ENCODE measurements at places on chromosomes 6 and 20. TPM values are rescaled to one million over a fixed set of nuclear protein-coding genes. Genes with fewer than 3 reads are reported as not detected.
A peak's percentile ranks its signal among the peaks of the same experiment; 100 is the strongest.

FKBP1C gene
- 0.26 TPM for total RNA-seq

- DNase-seq: no peak
Observed at GRCh38 chr20:44959638-44960102, 527 bp downstream of the TOMM34 start.

- no peak for DNase-seq
Observed at GRCh38 chr6:169918239-169918953, 167.0 kb downstream of the ERMARD start.

PRICKLE4 gene
- 2.1 TPM for total RNA-seq

- no peak for DNase-seq
Observed at GRCh38 chr6:33704215-33705066, 7.1 kb downstream of the UQCC2 start.

TMEM14A gene
- total RNA-seq: 13.3 TPM

GRCh38 chr6:52801188-52801841 is 2.3 kb downstream of the GSTA1 start:
- DNase-seq: no peak

DNA sequence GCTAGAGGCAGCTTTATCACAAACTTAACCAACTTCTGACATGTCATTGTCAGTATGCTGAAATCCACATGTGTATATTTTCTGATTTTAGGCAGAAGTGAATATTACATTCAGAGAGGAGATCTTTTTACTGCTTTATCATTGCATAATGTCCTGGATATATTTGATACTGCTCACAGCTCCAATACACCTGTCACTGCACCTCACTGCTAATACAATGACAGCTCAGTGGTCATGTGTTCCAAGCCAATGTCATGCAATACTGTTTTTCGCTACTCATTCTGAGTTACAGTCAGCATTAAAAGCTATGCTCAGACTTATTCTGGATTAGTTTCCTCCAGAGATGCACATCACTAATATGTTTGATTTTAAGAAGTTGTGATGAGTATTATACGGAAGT is 1604.6 kb downstream of the HACE1 start:
- no peak for DNase-seq

DNA sequence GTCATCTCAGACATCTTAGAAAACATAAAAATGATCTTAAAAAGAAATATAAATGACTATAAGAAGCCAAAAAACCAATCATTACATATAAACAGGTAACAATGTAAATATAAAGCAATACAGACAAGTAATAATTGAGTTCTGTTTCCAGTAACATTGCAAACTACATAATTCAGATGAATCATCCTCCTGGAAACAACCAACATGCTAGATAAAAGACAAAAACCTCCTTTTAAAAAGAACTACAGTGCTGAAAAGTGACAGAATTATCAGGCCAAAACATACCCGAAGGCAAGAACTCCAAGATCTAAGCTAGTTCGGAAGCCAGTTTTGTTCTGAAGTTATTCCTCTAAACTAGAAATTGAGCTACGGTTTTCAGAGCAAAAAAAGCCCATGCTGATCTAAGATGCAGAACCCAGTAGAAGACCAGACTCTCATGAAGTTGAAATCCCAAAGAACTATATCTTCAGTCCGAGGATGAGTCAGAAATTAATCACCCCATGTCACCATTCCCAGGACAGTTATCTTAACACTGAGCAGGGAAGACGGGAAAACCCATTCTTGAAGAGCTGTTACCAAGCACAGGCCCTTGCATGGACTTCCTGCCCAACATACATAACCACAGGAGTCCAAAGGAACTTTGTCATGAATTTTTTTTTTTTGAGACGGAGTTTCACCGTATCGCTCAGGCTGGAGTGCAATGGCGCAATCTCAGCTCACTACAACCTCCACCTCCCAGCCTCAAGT is 9.8 kb downstream of the PGM3 start:
- DNase-seq: peak; percentile 49

- DNase-seq: no peak
Observed at GRCh38 chr20:60573003-60573680, 614.9 kb downstream of the CDH26 start.

DNA sequence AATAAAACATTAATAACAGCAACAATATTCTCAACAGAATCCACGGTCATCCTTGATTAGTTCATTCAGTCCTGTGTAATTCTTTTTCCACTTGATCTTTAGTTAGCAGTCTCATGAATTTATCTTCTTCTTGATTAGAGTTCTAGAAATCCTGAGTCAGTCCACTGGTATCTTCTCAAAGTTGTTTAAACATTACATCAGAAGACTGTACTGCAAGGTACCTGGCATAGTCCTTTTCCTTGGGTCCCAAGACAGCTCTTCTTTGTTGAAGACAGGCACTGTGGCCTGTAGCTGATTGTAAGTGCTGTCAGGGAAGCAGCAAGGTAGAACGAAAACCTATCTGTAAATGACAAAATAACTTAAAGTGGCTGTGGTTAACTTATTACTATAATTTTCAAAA is 11.8 kb downstream of the MAP3K4 start:
- DNase-seq: no peak

DNA sequence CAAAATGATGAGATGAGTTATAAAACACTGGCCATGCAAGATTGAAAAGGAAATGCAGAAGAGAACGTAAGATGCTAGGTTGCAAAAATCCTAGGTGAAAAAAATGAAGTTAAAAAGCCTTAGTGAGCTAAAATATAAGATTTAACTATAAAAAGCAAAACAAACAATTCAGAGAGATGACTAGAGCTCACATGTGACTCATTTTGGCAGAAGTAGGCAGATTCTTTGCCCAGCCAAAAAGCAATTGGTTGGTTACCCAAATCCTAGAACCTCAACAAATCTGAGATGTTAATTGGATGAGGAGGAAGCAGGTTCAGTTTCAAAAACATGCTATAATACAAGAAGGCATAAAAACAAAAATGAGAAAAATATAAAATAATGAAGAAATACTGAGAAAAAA is 249.1 kb downstream of the OGFRL1 start:
- no peak for DNase-seq

KHDC1 gene
- total RNA-seq: 4.1 TPM

GRCh38 chr6:22958677-22959076 is 389.3 kb downstream of the HDGFL1 start:
- no peak for DNase-seq

- DNase-seq: no peak
Observed at GRCh38 chr20:13250251-13250650, 29.2 kb downstream of the ISM1 start.

GRCh38 chr20:481167-481566 is 18.8 kb upstream of the TBC1D20 start:
- DNase-seq: no peak

GRCh38 chr6:1316489-1316971 is 4.6 kb downstream of the FOXQ1 start:
- DNase-seq: no peak

CST2 gene
- not detected for total RNA-seq

GRCh38 chr6:90192857-90193256 is 103.8 kb downstream of the BACH2 start:
- DNase-seq: no peak

DNA sequence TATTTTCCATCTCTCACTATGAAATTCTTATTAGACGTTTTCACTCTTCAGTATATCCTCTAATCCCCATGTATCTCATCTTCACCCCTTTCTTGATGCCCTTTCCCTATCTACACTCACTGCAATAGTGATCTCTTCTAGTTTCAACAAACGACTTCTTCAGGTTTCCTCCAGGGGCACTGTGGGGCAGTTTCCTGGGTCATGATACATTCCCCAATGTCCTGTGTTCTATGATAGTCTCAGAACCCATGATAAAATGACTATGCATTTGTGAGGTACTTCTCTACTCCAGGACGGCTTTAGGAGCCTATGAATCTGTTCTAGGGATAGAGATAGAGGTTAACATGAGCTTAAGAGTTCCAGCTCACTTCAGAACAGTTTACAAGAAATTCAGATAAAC is 183.3 kb downstream of the FOXC1 start:
- DNase-seq: no peak

GSTA2 gene
- not detected for total RNA-seq

- DNase-seq: no peak
Observed at GRCh38 chr20:17969278-17969883, 563 bp downstream of the MGME1 start.

PTGIS gene
- 124 TPM for total RNA-seq

Measured in left cardiac atrium (tissue), 4 donors.